ENCODE measurements at places on chromosomes 13 and 19.

DNA sequence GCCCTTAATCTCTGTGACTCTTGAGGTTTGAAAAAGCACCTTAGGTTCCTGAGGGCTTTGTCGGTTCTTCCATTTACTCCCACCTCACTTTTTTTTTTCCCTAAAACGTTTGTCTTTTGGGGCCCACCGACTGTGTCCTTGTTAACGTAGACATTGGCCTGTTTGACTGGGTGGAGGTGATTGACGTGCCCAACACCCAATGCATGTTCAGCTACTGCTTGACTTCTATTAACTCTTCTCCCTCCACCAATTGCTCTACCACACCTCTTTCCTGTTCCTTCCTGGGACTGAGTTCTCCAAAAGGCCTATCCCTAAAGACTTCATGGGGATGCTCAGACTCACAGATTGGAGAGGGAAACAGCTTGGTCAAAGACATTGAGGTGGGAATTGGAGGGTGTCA, 17.3 kb downstream of the CKM start:
- no peaks in the 10 kb centered on the region for H3K4me1 ChIP-seq
- no peaks in the 10 kb centered on the region for H3K36me3 ChIP-seq
- no peak overlapping the region for H3K27ac ChIP-seq
- no peak for DNase-seq

DNA sequence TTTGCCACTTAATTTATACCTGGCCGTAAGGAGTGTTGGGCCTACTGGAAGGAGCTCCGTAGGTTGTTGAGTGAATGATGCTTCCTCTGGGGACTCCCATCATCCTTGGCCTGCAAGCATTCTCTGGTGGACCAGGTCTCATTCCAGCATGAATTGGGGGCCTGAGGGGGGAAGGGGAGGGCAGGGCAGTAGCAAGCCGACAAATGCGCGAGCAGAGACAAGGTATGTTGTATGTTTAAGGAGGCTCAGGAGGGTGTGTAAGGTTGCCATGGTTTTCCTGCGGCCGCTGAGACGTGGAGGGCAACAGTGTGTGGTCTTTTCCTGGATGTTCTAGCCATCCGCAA, 749 bp downstream of the ZNF264 start:
- H3K27ac ChIP-seq, result peak overlapping the region; percentile 72
- no peaks in the 10 kb centered on the region for H3K27me3 ChIP-seq
- H3K4me1 ChIP-seq, result peaks cover 19% of the 10 kb centered on the region
- DNase-seq, result no peak
- peaks cover 39% of the 10 kb centered on the region for H3K36me3 ChIP-seq

DNA sequence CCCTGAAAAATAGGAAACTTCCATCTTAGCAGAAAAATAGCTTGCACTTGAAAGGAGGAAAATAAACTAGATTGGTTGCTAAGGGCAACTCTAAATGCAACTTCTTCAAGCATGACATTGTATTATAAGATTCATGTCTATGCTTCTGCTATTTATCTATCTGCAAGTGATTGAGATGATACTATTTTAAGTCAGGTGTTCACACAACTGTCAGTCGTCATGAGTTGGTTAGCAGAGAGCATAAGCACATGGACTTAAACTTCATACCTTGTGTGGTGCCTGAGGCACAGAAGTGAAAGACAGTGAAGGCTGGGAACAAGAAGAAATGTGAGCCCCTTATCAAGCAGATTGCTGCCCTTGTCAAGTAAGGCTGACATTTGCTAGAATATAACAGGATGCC, 82.9 kb downstream of the SLITRK5 start:
- H3K36me3 ChIP-seq, result no peaks in the 10 kb centered on the region
- no peaks in the 10 kb centered on the region for H3K27me3 ChIP-seq
- no peak overlapping the region for H3K4me3 ChIP-seq
- H3K27ac ChIP-seq, result no peak overlapping the region
- DNase-seq, result no peak

DNA sequence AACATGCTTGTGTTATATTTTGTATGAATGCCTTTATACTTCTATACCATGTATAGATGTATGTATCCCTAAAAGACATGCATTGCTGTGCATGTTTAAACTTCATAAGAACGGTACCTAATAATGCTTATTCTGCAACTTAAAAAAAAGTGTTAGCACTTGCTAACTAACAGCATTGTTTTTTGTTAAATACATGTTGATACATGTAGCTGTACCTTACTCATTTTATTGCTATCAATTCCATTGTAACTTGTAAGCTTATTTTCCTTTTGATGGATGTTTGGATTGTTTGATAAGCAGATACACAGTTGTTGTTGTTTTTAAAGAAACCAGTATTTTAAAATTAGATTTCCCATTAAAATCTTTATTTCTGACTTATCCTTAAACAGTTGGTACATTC, 53.8 kb downstream of the CDK8 start:
- H3K4me1 ChIP-seq, result no peaks in the 10 kb centered on the region
- H3K36me3 ChIP-seq, result no peaks in the 10 kb centered on the region
- H3K4me3 ChIP-seq, result no peak overlapping the region
- H3K27me3 ChIP-seq, result no peaks in the 10 kb centered on the region

DNA sequence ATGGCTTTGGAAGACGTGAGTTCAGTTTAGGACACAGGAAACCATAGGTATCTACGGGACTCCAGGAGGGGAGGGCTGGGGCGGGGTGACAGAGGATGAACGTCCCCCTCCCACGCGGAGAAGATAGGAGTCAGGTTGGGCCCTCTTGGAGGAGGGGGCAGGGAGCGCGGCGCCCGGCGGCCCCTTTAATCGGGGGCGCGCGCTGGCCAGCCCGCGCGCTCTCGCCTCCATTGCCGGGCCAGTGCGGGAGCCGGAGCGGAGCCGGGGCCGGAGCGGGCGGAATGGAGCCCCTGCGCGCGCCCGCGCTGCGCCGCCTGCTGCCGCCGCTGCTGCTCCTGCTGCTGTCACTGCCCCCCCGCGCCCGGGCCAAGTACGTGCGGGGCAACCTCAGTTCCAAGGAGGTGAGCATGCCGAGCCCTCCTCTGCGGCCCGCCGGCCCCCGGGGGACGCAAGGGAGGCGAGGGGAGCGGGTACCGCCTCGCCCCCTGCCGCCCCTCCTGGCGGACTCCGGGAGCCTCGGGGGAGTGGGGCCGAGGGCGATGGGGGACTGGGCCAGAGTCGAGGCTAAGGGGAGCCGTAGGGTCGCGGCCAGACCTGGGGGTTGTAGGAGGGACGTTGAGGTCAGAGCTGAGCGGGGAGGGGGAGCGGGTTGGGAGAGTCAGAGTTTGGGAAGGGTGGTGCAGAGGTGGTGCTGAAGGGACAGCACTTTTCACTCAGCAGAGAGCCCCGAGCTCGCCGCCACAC, at the start of gene TMEM145:
Gene TMEM145, plus strand, starts transcription at position 214 of the 744 bp plus-strand sequence. Its CDS starts 68 bp downstream, at position 282.
- no peak within 1 kb of the TSS for H3K27ac ChIP-seq
- peaks cover 16% of the 10 kb centered on the region for H3K4me1 ChIP-seq
- H3K27me3 ChIP-seq, result peaks cover 7% of the 10 kb centered on the region
- DNase-seq, result no peak
- H3K36me3 ChIP-seq, result no peaks in the 10 kb centered on the region

GRCh38 chr19:46490774-46491173, 4.9 kb downstream of the PNMA8B start:
- H3K4me1 ChIP-seq, result peaks cover 38% of the 10 kb centered on the region
- no peak for DNase-seq
- no peak overlapping the region for H3K4me3 ChIP-seq

- no peaks in the 10 kb centered on the region for H3K36me3 ChIP-seq
- no peak for DNase-seq
- H3K4me3 ChIP-seq, result no peak overlapping the region
- H3K4me1 ChIP-seq, result no peaks in the 10 kb centered on the region
- H3K27me3 ChIP-seq, result no peaks in the 10 kb centered on the region
Observed at GRCh38 chr13:113825841-113826240, 38.0 kb downstream of the GAS6 start.

DNA sequence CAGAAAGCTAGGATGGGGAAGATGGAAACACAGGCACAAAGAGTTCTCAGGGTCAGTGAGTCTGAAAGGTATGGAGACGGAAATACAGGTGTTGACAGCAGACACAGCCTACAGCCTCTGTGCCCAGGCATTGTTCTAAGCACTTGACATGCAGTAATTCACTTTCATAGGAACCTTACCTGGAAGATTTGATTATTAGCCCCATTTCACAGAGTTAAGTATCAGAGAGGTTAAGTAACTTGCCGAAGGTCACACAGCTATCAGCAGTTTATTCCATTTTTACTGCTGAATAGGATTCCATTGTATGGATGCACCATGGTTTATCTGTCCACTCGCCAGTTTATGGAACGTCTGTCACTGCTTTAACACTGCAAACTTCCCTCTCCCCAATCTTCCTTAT, 13.2 kb downstream of the KLK4 start:
- no peak overlapping the region for H3K27ac ChIP-seq
- H3K36me3 ChIP-seq, result no peaks in the 10 kb centered on the region
- no peaks in the 10 kb centered on the region for H3K27me3 ChIP-seq
- H3K4me1 ChIP-seq, result no peaks in the 10 kb centered on the region
- H3K4me3 ChIP-seq, result no peak overlapping the region
- DNase-seq, result no peak

GRCh38 chr13:59495936-59496512, 667.7 kb downstream of the DIAPH3 start:
- H3K27ac ChIP-seq, result no peak overlapping the region
- no peak overlapping the region for H3K4me3 ChIP-seq
- no peaks in the 10 kb centered on the region for H3K27me3 ChIP-seq
- DNase-seq, result no peak

- no peak overlapping the region for H3K27ac ChIP-seq
- no peaks in the 10 kb centered on the region for H3K27me3 ChIP-seq
- H3K4me1 ChIP-seq, result peaks cover 8% of the 10 kb centered on the region
- H3K4me3 ChIP-seq, result no peak overlapping the region
Observed at GRCh38 chr13:25978961-25979360, 72.9 kb downstream of the SHISA2 start.

DNA sequence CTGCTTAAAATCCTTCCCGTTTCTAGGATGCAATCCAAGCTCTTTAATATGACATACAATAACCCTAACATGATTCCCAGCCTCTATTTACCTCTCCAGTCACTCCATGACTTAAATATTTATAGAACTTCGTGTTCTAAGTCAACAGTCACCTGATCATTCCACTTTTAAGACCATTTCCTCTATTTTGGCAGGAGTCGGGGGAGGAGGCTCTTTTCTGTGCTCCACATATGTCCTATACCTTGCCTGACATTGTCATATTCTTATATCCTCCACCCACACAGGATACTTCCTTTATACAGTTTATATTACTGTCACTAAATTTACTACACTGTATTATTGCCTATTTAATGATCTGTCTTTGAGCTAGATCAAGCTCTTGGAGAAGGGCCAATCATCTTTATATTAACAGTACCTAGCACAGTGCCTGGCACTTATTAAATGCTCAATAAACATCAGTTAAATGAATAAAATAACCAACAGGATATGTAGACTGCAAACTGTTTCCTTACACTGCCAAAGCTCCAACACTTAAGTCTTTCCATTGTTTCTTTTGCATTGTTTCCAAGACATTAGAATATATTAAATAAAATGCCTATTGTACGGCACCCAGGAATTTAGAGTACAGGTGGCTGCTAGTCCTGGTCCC, 2.7 kb downstream of the ARGLU1 start:
- DNase-seq, result peak; percentile 11
- peak overlapping the region; percentile 92 for H3K4me3 ChIP-seq
- H3K27ac ChIP-seq, result peak overlapping the region; percentile 16
- H3K4me1 ChIP-seq, result peaks cover 77% of the 10 kb centered on the region

GRCh38 chr13:24682353-24682752, 2.1 kb downstream of the ATP12A start:
- no peak overlapping the region for H3K27ac ChIP-seq
- no peak for DNase-seq
- H3K36me3 ChIP-seq, result no peaks in the 10 kb centered on the region
- H3K27me3 ChIP-seq, result peaks cover 10% of the 10 kb centered on the region
- H3K4me1 ChIP-seq, result peaks cover 37% of the 10 kb centered on the region
- H3K4me3 ChIP-seq, result no peak overlapping the region

- no peaks in the 10 kb centered on the region for H3K4me1 ChIP-seq
- no peak overlapping the region for H3K4me3 ChIP-seq
- no peak overlapping the region for H3K27ac ChIP-seq
Observed at GRCh38 chr13:58823701-58824100, 1192.2 kb downstream of the PCDH17 start.

DNA sequence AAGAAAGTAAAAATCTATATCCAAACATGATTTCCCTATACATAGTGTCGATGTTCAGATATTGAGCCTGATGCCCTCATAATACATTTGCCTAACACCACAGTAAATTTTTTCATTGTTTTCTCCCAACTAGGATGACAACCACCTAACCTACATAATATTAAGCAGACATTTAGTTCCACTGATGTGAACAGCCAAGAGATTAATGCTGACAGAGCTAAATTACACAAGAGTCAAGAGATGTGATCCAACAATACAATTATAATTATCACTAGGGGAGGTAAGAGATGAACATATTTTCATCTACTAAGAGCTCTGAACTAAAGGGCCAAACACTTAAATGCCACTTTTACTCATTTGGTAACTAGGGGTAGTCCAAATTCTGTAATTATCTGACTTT, 145.9 kb downstream of the DACH1 start:
- H3K4me3 ChIP-seq, result no peak overlapping the region
- no peaks in the 10 kb centered on the region for H3K36me3 ChIP-seq

GRCh38 chr13:41492432-41493260, 35.3 kb downstream of the RGCC start:
- peak overlapping the region; percentile 67 for H3K4me3 ChIP-seq
- H3K27me3 ChIP-seq, result no peaks in the 10 kb centered on the region
- DNase-seq, result peak; percentile 85

DNA sequence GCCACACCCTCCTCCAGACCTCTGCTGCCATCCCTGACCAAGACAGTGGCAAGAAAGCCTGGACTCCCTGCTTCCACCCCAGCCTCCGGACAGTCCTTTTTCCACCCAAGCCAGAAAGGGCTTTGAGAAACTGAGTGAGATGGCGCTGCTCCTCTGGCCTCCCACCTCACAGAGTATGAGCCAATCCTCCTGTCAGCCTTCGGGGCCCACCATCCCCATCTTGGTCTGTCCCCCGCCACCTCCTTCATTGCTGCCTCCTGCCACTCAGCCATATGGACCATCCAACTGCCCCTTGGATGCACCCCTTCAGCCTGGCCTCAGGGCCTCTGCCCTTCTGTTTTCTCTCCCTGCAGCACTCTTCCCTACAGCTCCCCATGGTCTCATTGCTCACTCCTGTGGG, 125.7 kb downstream of the CRYL1 start:
- no peak for DNase-seq
- H3K4me3 ChIP-seq, result no peak overlapping the region
- H3K27me3 ChIP-seq, result no peaks in the 10 kb centered on the region
- H3K36me3 ChIP-seq, result no peaks in the 10 kb centered on the region
- no peak overlapping the region for H3K27ac ChIP-seq
- H3K4me1 ChIP-seq, result peaks cover 7% of the 10 kb centered on the region
